ENCODE measurements at places on chromosomes 13 and 19. TPM values are rescaled to one million over a fixed set of nuclear protein-coding genes. Genes with fewer than 3 reads are reported as not detected.

GRCh38 chr13:114033541-114034315 lies 59.9 kb upstream of the C13orf46 start:
- H3K4me3 ChIP-seq = no peak overlapping the region
- H3K4me1 ChIP-seq = no peaks in the 10 kb centered on the region
- H3K36me3 ChIP-seq = peaks cover 42% of the 10 kb centered on the region
- no peak overlapping the region for H3K27ac ChIP-seq
- no peak for DNase-seq

GRCh38 chr19:1582201-1582600 lies 10.5 kb downstream of the MBD3 start:
- peak; percentile 52 for DNase-seq
- H3K4me1 ChIP-seq = no peaks in the 10 kb centered on the region
- no peak overlapping the region for H3K4me3 ChIP-seq
- no peaks in the 10 kb centered on the region for H3K27me3 ChIP-seq
- H3K27ac ChIP-seq = no peak overlapping the region
- H3K36me3 ChIP-seq = peaks cover 41% of the 10 kb centered on the region

B3GNT3 gene
- not detected for total RNA-seq

ZNF584 gene
- total RNA-seq = 17.7 TPM

URI1 gene
- total RNA-seq = 64.3 TPM

ATP1A3 gene
- 1.2 TPM for total RNA-seq

- no peak overlapping the region for H3K4me3 ChIP-seq
- no peaks in the 10 kb centered on the region for H3K4me1 ChIP-seq
- H3K36me3 ChIP-seq = no peaks in the 10 kb centered on the region
- no peaks in the 10 kb centered on the region for H3K27me3 ChIP-seq
- no peak overlapping the region for H3K27ac ChIP-seq
These were observed 826.4 kb downstream of the GPC5 start for GRCh38 chr13:92224825-92225224.

GRCh38 chr19:3368848-3369336 lies 2.5 kb downstream of the NFIC start:
- DNase-seq = no peak
- H3K4me1 ChIP-seq = peaks cover 13% of the 10 kb centered on the region
- peaks cover 30% of the 10 kb centered on the region for H3K27me3 ChIP-seq
- H3K4me3 ChIP-seq = peak overlapping the region; percentile 38
- H3K36me3 ChIP-seq = no peaks in the 10 kb centered on the region

DNA sequence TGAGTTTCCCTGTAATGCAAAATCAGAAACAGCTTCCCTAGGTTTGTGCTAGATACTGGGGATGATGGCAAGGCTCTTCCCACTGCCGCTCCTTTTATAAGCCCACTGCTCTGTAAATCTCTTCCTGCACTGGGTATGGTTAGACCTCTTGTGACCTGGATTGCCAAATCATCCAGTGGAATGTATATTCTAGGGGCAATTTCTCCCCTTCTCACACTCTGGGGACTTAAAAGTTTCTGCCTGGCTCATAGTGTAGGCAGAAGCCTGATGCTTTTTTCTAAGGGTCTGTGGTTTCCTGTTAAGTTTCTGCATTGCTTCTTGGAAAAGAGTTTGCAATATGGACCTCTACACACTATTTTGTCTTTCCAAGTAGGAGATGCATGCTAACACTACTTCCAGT lies 1582.0 kb upstream of the PCDH20 start:
- no peak overlapping the region for H3K4me3 ChIP-seq
- DNase-seq = no peak
- H3K27ac ChIP-seq = no peak overlapping the region
- no peaks in the 10 kb centered on the region for H3K27me3 ChIP-seq

DNA sequence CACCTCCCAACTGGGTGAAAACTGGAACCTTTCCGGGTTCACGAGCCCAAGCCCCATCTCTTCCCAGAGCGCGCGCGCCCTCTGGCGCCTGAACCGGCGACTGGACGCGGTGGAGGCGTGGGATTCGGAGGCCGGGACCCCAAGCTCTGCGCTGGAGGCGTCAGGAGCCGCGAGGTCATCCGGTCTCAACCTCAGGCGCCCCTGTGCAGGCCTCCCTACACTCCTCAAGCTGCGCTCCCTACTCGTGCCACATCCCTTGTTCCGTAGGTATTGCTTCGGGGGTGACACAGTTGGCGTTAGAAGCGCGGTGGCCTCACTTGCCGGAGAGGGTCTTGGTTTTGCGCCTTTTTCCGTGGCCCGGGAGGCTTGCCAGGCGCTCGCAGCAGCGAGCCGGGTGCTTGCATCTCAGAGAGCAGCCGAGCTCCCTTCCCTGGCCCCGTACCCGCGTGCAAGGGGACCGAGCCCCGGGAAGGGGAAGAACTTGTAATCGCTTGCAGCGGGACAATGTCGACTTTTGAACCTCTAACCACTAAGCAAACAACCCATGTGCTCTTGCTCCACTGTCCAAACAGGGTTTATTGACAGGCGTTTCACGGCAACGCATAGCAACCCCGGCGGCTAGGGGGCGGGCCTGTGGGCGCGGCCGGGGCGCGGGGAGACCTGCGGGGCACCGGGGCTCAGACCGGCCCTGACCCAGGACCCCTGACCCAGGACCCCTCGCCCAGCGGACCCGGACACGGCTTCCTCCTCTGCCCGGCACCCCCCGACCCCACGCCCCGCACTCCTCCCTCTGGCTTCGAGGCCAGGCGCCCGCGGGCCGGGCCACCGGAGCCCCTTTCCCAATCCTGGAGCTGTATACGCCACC lies 8.5 kb downstream of the CDX2 start:
- H3K4me1 ChIP-seq = peaks cover 3% of the 10 kb centered on the region
- H3K36me3 ChIP-seq = no peaks in the 10 kb centered on the region
- H3K4me3 ChIP-seq = peak overlapping the region; percentile 67
- DNase-seq = peak; percentile 79

DNA sequence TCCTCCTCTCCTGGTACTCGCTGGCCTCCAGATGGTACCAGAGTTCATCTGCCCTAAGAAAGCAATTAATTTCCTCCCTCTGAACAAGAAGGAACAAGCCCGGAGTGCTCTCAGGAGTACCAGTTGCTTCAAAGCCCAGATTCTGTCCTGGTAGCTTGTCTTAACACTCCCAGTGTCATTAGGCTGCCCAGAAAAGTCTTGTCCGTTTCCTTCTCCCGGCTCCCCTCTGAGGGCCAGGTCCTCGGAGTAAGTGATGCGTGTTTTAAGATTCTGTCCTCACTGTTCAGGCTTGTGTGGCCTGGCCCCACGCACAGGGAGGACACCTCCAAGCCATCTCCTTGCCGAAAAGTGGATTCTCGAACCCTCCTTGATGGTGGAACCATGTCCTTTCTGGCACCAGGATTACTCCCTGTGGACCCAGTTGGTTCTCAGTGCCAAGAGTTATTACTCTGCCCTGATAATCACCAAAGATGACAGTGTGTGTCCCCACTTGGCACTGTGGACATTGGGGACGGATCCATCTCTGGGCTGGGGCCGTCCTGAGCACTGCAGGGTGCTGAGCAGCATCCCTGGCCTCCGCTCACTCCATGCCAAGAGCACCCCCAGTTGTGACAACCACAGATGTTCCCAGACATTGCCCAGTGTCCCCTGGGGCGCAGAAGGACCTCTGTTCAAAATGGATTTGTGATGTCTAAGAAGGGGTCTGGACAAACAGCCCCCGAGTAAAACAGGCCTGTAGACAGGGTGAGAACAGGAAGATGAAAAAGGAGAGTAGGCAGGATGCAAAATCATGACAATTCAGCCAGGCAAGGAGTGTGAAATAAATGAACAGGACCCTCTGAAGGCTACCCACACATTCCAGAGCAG lies 52.4 kb downstream of the RFX2 start:
- H3K27ac ChIP-seq = peak overlapping the region; percentile 4
- H3K27me3 ChIP-seq = peaks cover 8% of the 10 kb centered on the region
- H3K36me3 ChIP-seq = no peaks in the 10 kb centered on the region
- H3K4me1 ChIP-seq = peaks cover 35% of the 10 kb centered on the region
- DNase-seq = no peak
- no peak overlapping the region for H3K4me3 ChIP-seq

APOC4 gene
- total RNA-seq = not detected

GRCh38 chr13:26471807-26472206 lies 85.7 kb upstream of the WASF3 start:
- H3K27ac ChIP-seq = no peak overlapping the region
- H3K36me3 ChIP-seq = no peaks in the 10 kb centered on the region
- peaks cover 10% of the 10 kb centered on the region for H3K4me1 ChIP-seq
- DNase-seq = no peak
- H3K27me3 ChIP-seq = peaks cover 3% of the 10 kb centered on the region

- no peaks in the 10 kb centered on the region for H3K36me3 ChIP-seq
- no peak overlapping the region for H3K27ac ChIP-seq
- no peaks in the 10 kb centered on the region for H3K4me1 ChIP-seq
- DNase-seq = no peak
These were observed 509.5 kb downstream of the SLITRK1 start for GRCh38 chr13:83372786-83373185.

DNA sequence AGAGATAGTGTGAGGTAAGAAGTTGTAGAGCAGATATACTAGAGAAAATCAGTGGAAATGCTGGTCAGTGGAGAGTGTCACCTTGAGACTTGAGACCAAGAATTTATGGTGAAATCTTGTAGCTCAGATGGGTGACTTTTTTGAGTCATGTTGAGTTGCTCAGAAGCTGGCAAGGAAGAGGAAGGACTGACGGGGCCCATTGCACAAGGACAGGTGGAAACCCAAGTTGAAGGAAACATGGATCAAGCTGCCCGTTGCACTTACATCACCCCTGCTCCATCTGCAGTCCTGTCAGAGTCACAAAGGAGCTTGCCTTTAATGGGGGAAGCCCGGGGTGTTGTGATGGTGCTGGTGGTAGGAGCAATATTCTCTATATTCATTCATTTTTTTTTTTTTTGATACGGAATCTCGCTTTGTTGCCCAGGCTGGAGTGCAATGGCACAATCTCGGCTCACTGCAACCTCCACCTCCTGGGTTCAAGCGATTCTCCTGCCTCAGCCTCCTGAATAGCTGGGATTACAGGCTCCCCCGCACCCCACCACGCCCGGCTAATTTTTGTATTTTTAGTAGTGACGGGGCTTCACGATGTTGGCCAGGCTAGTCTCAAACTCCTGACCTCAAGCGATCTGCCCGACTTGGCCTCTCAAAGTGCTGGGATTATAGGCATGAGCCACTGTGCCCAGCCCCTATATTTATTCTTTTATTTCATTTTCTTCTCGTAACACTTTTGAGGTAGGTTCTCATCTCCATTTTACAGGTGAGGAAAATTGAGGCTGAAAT lies 27.4 kb downstream of the UBAC2 start:
- peak overlapping the region; percentile 86 for H3K27ac ChIP-seq
- peak overlapping the region; percentile 79 for H3K4me3 ChIP-seq

GRCh38 chr13:43031881-43032280 lies 8.5 kb downstream of the DNAJC15 start:
- H3K27ac ChIP-seq = no peak overlapping the region
- peaks cover 33% of the 10 kb centered on the region for H3K36me3 ChIP-seq
- H3K4me1 ChIP-seq = peaks cover 24% of the 10 kb centered on the region

ABHD17A gene
- 104 TPM for total RNA-seq

GRCh38 chr13:98105929-98106336 lies 37.0 kb upstream of the FARP1 start:
- H3K27ac ChIP-seq = no peak overlapping the region
- H3K4me1 ChIP-seq = no peaks in the 10 kb centered on the region
- H3K4me3 ChIP-seq = no peak overlapping the region
- no peaks in the 10 kb centered on the region for H3K36me3 ChIP-seq

GRCh38 chr19:33496038-33496895 lies 25.3 kb downstream of the PEPD start:
- H3K27me3 ChIP-seq = no peaks in the 10 kb centered on the region
- no peak overlapping the region for H3K27ac ChIP-seq
- H3K36me3 ChIP-seq = no peaks in the 10 kb centered on the region
- no peak overlapping the region for H3K4me3 ChIP-seq

DNA sequence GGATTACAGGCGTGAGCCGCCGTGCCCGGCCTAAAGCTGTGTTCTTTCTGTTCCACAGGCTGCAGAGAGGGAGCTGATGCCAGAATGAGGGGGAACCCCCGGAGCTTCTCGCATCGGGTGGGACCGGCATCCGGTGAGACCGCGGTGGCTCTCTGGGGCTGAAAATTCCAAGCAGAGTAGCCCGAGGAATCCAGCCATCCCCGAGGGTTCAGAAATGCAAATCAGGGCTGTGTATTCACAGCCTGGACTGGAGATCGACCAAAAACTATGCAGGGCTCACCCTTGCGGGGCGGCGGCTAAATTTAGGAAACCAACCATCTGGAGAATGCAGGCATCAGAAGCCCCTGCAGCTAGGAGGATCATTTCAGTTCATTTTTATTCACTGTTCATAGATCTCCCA lies 99.2 kb downstream of the GNG7 start:
- no peak for DNase-seq
- H3K27ac ChIP-seq = no peak overlapping the region
- H3K27me3 ChIP-seq = peaks cover 23% of the 10 kb centered on the region

- H3K27me3 ChIP-seq = no peaks in the 10 kb centered on the region
- no peak for DNase-seq
- no peaks in the 10 kb centered on the region for H3K36me3 ChIP-seq
- H3K4me1 ChIP-seq = no peaks in the 10 kb centered on the region
- no peak overlapping the region for H3K4me3 ChIP-seq
These were observed 446.4 kb downstream of the GPC6 start for GRCh38 chr13:93672996-93673395.

FAM216B gene
- not detected for total RNA-seq

ARL11 gene
- 0.76 TPM for total RNA-seq

DNA sequence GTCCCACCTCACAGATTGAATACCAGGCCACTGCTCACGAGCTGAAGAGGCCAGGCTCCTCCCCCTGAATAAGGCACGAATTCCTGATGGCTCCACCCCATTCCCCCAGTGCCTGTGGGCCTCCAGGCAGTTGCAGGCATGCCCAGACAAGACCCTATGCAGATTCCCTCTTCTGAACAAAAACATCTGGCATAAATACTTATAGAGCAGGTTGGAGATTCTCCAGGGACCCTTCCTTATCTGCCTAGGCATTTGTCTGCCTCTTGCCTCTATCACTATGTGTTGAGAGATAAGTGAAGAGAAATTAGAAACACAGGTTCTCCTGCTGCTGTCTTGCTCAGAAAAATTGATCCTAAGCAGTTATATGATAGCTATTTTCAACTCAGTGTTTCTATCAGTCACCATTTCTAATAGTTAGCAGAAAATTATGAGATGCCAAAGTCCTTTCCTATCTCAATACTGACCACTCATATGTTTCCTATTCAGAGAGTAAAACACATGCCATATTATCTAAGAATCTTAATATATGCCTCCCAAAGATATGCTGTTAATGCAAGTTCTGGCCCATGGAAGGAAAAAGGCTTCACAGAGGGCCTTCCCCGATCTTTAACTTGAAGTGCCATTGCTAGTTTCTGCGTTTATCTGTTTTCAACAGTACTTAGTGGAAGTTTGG lies 364.0 kb downstream of the KCTD12 start:
- no peak overlapping the region for H3K27ac ChIP-seq
- no peaks in the 10 kb centered on the region for H3K4me1 ChIP-seq
- no peaks in the 10 kb centered on the region for H3K27me3 ChIP-seq

EDDM13 gene
- 0.98 TPM for total RNA-seq

Data from activated CD4-positive, alpha-beta T cell treated with anti-CD3 and anti-CD28 coated beads, Interleukin-2, amount 10 ng/mL, durations not matched to agents 24 days and 14 days (primary cell).